HepG2 (cell line): ENCODE measurements at places on chromosomes 5 and 9. TPM values are rescaled to one million over a fixed set of nuclear protein-coding genes. Genes with fewer than 3 reads are reported as not detected.

SOX30 gene
- total RNA-seq = not detected in 2 replicates

PCDHB4 gene
- 0.13 TPM in 1 of 2 replicates, not detected in the other for total RNA-seq

ZBTB6 gene
- 7.1 and 12.1 TPM in 2 replicates for total RNA-seq

IFNA2 gene
- not detected in 2 replicates for total RNA-seq

BRINP1 gene
- not detected in 2 replicates for total RNA-seq

SPZ1 gene
- not detected in 2 replicates for total RNA-seq

SLC6A19 gene
- total RNA-seq = 0.02 TPM in 1 of 2 replicates, not detected in the other

TEX53 gene
- total RNA-seq = not detected in 2 replicates

PRSS3 gene
- not detected in 2 replicates for total RNA-seq

EIF4E1B gene
- not detected in 2 replicates for total RNA-seq

CD274 gene
- total RNA-seq = 0.49 TPM in 1 of 2 replicates, not detected in the other

ENG gene
- 0.02 TPM in 1 of 2 replicates, not detected in the other for total RNA-seq

PCDHGA2 gene
- 0.04 TPM in 1 of 2 replicates, not detected in the other for total RNA-seq

BNC2 gene
- total RNA-seq = not detected in 2 replicates

DNA sequence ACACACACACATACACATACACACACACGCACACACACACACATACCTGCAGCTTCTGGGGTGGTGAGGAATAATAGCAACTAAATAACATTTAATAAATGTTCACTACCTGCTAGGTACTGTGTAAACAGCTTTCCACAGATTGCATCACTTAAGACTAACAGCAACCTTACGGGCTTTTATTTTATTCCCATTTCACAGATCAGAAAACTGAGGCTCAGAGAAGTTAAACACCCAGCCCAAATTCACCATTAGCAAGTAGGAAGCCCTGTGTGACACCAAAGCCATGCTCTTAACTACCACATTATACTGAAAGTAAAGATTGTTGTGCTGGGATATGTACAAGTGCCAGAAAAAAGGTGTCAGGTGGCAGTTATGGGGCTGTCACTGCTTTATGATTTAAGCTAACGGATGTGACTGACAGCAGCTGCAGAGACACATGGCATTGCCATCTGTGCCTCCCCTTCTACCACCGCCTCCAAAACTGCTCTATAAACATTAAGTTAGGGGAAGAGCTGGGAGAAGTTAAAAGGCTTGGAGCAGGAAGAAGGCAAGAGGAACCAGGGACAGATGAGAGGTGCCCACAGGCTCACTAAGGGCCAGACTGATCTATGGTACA is 13.6 kb downstream of the MTMR12 start:
- no peak for DNase-seq

- DNase-seq = no peak
Observed at GRCh38 chr5:103901885-103902284, 339.3 kb upstream of the NUDT12 start.

- no peak for DNase-seq
Observed at GRCh38 chr5:151581812-151582583, 9.1 kb downstream of the FAT2 start.

- peak; percentile 85 for DNase-seq
Observed at GRCh38 chr5:142821733-142822487, 51.7 kb downstream of the ARHGAP26 start.

DNA sequence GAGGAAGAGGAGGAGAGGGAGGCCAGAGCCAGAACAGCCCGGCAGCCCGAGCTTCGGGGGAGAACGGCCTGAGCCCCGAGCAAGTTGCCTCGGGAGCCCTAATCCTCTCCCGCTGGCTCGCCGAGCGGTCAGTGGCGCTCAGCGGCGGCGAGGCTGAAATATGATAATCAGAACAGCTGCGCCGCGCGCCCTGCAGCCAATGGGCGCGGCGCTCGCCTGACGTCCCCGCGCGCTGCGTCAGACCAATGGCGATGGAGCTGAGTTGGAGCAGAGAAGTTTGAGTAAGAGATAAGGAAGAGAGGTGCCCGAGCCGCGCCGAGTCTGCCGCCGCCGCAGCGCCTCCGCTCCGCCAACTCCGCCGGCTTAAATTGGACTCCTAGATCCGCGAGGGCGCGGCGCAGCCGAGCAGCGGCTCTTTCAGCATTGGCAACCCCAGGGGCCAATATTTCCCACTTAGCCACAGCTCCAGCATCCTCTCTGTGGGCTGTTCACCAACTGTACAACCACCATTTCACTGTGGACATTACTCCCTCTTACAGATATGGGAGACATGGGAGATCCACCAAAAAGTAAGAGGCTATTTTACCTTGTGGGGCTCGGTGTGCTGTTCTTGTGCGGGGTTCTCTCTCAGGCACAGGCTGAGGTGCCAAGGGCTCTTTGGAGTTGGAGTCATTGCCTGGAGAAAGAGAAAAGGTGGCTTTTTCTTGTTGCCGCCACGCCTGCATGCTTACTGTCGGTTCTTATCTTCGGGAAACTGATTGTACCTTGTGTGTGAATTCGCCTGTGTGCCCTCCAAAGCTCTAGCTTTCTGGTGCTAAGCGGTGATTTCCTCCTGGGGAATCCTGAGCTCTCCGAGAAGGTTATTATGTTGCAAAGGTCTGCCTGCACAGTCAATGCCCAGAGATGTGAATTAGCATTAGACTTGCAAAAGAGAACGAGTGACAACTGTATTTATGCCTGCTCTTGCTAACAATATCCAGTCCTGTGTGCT is at the start of gene ISL1:
Gene ISL1 (plus strand): TSS at position 318 of the 991 bp plus-strand sequence. CDS start 224 bp downstream, at position 542.
- no peak for DNase-seq

- no peak for DNase-seq
Observed at GRCh38 chr5:106311230-106311915, 1359.4 kb downstream of the EFNA5 start.

DNA sequence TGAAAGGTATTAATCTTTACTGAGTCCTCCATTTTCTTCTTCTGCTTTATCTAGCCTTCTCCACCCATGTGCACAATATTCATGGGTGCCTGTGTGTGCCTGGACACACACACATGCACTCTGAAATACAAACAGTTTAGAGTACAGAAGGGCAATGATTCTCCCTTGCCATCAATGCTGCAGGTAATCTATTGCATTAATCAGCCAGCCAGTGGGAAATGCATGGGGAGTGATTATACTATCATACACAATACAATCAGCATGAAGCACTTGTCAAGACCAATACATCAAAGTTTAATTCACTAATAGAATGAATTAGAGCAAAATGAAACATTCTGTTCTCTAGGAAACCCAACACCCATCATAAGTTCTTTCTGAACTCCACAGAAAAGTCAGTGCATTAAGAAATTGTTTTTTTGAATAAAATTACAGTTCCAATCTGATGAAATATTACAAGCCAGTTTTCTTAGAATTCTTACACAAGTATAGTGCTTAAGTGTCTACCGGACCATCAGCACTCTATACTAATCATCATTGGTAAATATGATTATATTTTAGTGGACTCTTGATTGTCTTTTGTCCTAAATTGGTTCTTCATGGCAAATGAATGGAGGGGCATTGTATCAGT is 172.2 kb downstream of the ZSWIM6 start:
- no peak for DNase-seq

DNA sequence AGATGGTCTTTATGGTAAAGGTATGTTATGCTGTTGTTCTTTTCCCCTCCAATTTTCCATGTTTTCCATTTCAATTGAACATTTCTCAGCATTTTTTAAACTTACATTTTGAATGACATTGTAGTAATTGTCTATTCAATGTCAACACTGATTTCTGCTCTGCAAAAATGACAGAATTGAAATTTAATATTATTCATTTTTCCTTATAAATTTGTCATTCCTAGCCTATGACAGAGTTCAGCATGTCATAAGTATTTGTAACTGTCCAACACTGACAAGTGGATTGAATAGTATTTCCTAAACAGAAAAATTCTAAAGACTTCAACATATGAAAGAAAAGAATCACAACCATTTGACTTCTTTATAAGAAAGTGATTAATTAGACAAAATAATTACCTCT is 1478.3 kb upstream of the CDH6 start:
- no peak for DNase-seq

DNA sequence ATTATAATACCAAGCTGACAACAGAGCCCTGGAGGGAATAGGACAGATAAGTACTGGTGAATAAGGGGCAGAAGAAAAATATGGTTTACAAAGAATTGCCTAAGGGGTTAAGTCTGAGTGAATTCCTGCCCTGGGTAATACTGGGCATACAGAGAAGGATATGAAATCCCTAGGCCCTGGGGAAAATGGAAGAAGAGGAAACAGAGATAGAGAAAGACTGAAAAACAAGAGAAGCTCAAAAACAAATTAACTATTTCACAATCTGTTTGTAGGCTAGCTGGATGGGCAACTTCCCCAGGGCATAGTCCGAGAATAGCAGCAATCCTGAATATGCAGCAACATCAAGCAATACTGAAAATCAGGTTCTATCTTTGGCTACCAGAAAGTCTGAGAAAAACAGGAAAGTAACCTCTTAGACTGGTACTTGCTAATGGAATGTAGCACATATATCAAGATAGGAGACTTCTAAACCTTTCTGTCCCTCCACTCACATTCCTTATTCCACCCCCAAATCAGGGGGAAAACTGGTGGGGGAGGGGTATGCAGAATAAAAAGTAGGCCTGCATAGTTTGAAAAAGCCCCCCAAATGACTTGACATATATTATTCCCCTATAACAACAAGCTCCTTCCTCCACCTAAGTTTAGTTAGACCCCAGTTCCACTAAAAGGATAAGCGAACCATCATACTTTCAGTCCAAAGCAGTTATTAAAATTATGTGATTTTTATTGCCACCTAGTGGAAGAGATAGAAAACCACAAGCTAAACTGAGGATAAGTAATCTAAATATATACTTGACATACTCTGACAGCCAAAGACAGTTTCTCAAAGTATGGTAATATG is 20.6 kb downstream of the SLC38A9 start:
- peak; percentile 63 for DNase-seq

- DNase-seq = no peak
Observed at GRCh38 chr5:42547141-42547540, 123.9 kb downstream of the GHR start.

DNA sequence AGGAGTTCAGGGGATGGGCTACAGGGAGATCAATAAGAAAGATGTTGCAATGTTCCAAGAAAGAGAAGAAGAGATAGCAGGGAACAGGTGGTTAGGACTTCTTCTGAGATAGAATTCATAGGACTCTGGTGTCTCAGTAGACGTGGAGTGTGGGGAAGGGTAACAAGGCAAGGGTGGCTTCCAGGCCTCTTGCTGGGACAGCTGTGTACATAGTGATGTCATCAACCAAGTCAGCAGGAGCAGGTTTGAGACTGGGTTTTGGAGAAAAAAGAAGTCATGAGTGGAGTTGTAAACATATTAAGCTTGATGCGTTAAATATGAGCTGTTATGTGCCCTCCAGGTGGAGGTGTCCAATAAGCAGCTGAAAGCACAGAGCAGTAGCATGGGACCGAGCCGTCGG is 211.8 kb upstream of the RASEF start:
- no peak for DNase-seq

GRCh38 chr9:101380295-101380694 is 4.5 kb downstream of the BAAT start:
- no peak for DNase-seq

DNA sequence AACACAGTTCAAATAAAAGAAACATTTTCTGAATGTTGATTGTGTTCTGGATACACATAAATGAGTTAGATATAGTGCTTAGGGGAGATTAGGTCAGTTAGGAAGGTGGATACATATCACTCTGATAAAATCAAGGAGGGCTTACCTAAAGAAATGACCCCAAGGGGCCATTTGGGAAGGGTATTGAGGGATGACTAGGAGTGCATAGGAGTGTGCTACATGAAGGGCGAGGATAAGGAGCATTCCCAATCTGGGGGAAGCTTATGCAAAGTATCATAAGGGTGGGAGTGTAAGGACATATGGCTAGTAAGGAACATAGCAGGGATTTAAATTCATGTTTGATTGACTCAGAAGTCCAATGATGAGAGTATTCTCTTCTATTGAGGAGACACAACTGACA is 183.6 kb downstream of the NSG2 start:
- DNase-seq = no peak

- DNase-seq = no peak
Observed at GRCh38 chr5:141704782-141705297, 22.8 kb upstream of the ARAP3 start.

DNA sequence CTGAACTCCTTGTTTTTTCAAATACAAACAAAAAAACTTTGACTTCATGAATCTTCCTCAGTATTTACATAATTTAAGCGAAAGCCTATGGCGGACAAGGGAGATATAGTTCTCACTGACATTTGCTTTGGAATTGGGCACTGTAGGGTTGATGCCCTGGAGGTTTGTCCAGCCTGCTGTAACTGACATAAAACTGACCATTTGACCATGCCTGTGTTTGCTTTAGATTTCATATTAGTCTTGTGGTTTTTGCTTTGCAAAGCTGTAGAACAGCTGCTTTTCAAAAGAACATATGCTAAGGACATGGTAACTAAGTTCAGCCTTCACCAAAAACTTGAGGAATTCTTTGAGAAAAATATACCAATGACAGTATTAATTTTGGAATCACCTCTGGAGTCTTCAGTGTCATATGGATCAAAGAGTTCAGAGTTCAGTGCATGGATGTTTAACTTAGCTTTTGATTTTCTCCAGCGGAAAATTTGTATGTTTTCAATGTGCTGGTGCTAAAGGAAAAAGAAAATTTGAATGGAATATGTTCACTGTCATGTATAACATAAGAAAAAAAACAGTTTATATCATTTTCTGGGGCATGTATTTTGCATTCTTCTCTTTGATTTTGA is 1013.1 kb downstream of the NR2F1-AS1 start:
- DNase-seq = no peak

- DNase-seq = no peak
Observed at GRCh38 chr9:87455407-87455806, 42.3 kb upstream of the DAPK1 start.

DNA sequence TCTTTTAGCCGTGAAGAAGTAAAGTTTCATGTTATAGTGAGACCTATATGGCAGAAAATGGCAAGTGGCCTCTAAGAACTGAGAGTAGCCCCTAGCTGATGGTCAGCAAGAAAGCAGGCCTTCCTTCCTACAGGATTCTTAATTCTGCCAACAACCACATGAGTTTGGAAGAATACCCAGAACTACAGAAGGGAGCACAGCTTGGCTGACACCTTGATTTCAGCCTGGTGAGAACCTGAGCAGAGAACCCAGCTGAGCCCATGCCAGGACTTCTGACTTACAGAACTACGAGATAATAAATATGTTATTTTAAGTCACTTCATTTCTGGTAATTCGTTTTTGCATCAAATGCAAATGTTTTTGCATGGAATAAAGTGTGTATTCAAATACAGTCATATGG is 5.9 kb upstream of the FBXL17 start:
- no peak for DNase-seq
